ENCODE measurements at places on chromosomes 7 and 10.
A peak's percentile ranks its signal among the peaks of the same experiment; 100 is the strongest.

DNA sequence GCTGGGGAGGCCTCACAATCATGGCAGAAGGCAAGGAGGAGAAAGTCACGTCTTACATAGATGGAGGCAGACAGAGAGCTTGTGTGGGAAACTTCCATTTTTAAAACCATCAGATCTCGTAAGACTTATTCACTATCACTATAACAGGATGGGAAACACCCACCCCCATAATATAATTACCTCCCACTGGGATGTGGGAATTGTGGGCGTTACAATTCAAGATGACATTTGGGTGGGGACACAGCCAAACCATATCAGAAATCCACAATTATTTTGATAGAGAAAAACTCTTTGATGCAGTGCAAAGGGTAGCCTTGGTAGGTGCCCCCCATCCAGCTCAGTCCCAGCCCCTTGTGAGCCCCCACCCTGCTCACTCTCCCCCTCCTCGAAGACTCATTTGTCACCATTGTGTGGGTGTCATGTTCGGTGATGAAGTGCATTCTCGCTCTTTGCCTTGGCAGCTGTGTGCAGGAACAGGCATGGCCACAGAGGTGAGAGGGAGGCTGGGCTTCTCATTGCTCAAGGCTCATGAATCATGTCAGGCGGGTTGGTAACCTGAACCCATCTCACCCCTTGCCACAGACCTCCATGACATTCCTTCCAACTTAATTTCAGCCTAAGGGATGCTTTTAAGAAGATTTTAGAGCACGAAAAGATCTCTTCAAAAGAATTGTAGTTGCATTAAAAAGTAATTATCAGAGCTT, 75.9 kb downstream of the BUB3 start:
- DNase-seq: no peak

DNA sequence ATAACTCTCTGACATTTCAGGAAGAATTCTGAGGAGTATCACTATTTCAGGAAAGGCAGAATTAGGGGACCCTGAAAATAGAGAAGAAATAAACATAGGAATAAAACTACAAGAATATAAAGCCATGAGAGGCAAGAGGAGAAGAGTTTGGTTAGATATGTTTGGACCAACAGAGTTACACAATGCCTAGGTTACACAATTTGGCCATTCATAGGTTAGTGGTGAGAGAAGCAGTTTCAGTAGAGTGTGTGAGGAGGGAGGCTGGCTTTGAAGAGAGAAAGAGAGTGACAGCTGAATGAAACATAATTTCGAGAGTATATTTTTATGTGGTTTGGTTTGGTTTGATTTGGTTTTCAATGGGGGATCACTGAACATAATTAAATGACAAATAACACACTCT, 783.2 kb upstream of the LRRN3 start:
- no peak for DNase-seq

DNA sequence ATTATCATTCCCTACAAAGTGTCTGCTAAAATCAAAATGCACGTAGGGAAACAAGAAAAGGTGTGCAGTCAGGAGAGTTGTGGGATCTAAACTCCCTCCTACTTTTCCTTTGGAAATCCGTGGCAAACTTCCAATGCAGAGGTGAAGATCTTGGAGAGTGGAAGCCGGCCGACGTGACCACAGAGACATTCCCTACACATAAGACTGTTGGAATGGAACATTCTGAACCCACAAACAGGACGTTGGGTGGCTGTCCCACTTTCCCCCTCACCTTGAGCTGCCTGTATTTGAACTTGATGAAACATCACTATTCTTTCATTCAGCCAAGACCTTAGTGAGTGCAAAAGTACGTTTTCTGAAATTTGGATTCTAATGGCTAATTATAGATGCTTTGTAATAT, 65.9 kb downstream of the PRKCQ start:
- no peak for DNase-seq

GRCh38 chr7:106129291-106129690, 17.2 kb upstream of the SYPL1 start:
- no peak for DNase-seq

DNA sequence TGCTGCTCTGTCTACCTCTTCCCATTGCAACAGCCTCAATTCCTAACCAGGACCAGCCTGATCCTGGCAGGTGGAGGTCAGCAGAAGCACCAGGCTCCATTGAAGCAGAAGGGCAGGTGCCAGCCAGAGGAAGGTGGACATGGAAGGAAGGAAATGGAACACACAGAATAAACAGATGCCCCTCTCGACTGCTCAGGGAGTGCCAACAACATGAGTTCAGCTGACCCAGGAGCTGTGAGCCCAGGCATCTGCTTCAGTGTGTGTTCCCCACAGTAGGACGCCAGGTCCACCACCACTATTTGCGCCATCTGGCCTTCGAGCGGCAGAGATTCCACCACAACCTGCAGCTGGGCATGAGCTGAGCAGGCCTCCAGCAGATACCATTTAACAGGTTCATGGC, 56.7 kb downstream of the GPAM start:
- DNase-seq: no peak

DNA sequence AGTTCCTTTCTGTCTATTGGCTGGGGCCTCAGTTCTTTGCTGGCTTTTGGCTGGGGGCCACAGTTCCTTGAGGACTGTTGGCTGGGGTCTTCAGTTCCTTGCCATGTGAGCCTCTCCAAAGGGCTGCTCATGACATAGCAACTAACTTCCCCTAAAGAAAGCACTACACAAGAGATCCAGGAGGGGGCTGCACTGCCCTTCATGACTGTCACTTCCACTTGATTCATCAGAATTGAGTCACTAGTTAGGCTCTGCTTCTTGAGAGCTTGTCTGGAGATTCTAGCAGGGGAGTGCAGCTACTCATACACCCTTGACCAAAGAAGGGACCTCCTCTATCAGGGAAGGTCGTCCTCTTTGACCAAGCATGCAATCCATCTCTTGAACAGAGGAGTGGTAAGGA, 38.0 kb upstream of the MKX start:
- DNase-seq: peak; percentile 35
